ENCODE measurements at places on chromosomes 7 and 10.

DNA sequence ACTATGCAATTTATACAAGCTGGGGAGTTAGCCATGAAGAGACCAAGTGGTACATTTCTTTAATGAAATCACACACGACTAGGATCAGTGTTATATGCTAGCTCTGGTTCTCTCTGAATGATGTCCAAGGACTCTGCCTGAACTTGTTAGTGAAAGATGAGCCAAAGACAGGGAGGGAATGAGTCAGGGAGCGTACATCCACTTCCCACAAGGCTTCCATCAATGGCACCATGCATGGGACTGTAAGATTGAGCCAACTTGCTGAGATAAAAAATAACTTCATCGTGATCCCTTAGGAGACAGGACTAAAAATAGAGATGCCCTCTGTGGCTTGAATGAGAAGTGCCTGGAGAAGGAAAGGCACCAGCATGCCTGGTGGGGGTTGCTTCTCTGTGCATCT, 629.7 kb downstream of the ACTR3B start:
- no peak for DNase-seq

- peak; percentile 2 for DNase-seq
Observed at GRCh38 chr10:28676326-28676967, 874 bp upstream of the BAMBI start.

GRCh38 chr10:16741540-16741939, 75.7 kb downstream of the RSU1 start:
- DNase-seq = no peak

- peak; percentile 29 for DNase-seq
Observed at GRCh38 chr10:5283305-5284158, 81.2 kb upstream of the UCN3 start.

DNA sequence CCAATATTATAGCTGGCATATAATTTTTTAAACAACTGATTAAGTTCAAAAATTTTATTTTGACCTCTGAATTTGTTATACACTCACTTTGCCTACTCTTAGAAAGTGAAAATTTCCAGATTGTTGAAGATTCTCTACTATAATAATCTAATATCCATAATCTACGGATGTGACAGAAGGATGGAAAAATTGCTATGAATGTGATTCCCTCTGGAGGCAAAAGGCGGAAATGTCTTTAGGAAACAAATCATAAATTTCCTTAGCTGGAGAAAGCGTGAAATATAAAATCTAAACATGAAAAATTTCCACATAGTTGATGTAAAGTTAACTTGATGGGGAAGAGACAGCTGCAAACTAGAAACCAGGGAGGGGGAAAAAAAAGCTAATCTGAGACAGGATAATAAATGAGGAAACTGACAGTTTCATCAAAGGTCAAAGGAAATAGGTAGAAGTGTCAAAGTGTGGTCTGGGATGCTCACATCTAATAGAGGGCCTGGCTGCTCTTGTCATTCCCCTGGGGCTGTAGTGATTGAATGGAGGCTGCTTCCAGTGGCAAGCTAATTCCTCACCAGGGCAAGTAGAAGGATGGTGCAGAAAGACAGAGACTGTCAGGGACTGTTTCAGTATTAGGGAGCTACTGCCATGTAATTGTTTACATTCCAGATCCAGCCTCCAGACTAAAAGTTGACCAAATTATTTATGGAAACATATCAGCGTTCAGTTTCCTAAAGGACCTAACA, 264.5 kb downstream of the SDHAF3 start:
- DNase-seq = no peak

DNA sequence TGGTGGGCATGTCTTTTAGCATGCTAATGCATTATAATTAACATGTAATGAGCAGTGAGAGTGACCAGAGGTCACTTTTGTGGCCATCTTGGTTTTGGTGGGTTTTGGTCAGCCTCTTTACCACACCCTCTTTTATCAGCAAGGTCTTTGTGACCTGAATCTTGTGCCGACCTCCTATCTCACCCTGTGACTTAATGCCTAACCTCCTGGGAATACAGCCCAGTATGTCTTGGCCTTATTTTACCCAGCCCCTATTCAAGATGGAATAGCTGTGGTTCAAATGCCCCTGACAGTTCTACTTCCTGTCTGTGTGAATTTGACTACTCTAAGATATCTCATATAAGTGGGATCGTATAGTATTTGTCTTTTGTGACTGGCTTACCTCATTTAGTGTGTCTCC, 85.1 kb downstream of the EEPD1 start:
- DNase-seq = no peak

GRCh38 chr10:75253281-75254220, 17.8 kb upstream of the COMTD1 start:
- no peak for DNase-seq

DNA sequence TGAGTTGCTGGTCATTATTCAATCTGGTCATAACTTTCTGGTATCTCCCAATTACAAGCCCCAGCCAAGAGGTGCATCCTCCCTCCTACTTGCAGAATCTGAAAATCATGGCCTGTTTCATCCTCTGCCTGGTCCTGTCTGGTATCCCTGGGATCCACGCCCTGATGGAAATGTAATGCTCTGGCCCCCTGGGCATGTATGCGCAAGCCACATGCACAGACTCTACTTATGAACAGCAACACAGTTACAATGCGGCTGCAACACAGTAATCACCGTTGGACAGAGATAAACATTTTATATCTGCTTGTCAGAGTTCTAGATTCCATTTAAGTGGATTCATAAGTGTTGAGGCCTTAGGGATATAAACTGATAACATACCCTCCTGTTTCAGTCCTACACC, 117.8 kb upstream of the ABI1 start:
- no peak for DNase-seq

GRCh38 chr10:88467835-88468485, 115.2 kb downstream of the RNLS start:
- DNase-seq = no peak

GRCh38 chr10:21135023-21135931, 238.2 kb upstream of the NEBL start:
- DNase-seq = no peak

- DNase-seq = no peak
Observed at GRCh38 chr10:74292871-74293427, 141.9 kb downstream of the ADK start.

- DNase-seq = no peak
Observed at GRCh38 chr10:35435824-35436223, 99.5 kb downstream of the CCNY start.

DNA sequence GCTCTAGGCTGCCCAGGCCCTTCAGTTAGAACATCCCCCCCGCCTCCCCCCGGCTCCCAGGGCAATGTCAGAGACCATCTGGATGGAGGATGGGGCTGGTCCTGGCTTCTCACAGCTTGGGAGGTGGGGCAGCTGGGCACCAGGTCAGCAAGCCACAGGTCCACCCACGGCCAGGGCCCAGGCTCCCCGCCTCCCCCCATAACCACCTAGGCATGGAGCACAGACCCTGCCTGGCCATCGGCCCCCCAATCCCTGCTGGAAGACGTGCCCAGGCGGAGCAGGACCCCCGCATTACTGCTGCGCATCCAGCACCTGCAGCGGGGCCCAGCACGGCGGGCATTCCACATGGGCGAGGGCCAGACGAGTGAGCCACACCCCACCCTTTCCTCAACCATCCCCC, 169.6 kb downstream of the ELFN1 start:
- no peak for DNase-seq

- no peak for DNase-seq
Observed at GRCh38 chr10:131644864-131645658, 255.7 kb upstream of the PPP2R2D start.

DNA sequence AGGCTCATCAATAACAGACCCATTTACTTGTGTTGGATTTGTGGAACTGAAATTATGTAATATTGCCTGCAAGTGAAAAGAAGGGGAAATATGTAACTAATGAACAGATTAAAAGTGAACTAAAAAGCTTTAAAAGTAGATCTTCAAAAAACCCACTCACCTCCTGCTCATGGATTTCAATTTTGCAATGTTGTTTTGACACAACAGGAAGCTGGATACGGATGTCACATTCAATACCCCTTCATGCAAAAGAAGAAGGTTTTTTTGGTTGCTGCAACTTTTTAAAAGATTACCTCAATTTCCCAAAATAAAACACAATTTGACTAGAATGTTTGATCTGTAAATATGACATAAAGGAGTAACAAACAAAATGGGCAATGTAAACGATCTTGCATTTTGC, 3.3 kb downstream of the MKI67 start:
- DNase-seq = no peak

DNA sequence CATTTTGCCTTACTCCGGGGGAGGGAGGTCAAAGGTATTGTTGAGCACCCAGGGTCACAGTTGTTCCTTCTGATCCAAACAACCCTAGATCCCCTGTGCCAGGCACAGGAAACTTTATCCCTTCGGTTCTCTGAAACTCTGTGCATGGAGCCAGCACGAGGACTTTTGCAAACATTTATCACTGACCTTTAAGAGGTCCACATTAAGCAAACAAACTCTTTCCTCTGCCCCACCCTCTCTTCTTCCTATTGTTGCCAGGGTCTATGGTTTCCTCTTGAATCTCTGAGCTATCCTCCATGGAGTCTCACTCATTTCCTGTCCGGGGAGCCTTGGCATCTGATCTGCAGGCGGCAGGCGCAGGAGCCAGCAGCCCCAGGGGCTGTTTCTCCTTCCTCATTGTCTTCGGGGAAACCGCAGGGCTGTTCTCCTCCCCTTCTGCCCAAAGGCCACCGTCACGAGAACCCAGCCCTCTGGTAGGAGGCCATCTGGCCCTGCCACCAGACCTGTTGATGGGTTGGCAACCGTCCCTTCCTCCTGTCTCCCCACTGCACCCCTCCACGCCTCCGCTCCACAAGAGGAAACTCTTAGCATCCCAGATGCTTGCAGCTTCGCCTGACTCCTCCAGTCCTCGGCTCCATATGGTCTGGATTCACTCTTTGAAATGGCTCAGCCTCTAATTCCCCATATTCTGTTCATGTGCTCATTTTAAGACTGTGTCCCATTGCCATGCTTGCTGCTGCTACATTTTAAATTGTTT, 327.3 kb upstream of the NRP1 start:
- no peak for DNase-seq

DNA sequence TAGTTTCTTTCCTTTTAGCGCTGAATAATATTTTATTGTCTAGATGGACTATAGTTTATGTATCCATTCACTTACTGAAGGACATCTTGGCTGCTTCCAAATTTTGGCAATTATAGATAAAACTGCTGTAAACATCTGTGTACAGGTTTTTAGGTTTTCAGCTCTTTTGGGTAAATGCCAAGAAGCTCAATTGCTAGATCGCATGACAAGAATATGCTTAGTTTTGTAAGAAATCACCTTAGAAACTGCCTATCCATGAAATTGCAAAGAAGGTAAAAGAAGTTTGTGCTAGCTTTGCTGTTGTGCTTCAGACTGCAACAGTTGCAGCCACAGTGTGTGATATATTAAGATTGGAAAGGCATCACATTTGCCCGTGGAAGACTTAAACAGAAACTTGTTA, 103.2 kb upstream of the TNS3 start:
- no peak for DNase-seq

GRCh38 chr7:149496642-149497391, 792 bp downstream of the ZNF746 start:
- DNase-seq = peak; percentile 33
